Left lobe of liver (tissue), 2 donors: ENCODE measurements at places on chromosomes 4 and X.

DNA sequence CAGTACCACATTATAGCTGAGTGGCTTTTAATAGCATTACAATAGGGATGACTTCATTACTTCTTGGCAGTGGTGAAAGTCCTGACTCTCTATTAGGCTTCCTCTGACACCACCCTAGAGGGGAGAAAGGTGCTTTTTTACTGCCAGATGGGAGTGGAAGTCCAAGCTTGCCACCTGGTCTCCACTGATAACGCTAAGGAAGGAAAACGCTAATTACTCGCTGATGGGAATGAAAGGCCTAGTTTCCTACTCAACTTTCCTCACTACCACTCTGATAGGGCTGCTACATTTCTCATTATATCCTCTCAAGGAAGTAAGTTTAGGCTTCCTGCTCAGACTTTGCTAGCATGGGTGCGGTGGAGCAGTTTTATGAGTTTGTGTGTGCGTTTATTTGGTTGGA lies 62.3 kb upstream of the PAGE3 start:
- no peak for DNase-seq

DNA sequence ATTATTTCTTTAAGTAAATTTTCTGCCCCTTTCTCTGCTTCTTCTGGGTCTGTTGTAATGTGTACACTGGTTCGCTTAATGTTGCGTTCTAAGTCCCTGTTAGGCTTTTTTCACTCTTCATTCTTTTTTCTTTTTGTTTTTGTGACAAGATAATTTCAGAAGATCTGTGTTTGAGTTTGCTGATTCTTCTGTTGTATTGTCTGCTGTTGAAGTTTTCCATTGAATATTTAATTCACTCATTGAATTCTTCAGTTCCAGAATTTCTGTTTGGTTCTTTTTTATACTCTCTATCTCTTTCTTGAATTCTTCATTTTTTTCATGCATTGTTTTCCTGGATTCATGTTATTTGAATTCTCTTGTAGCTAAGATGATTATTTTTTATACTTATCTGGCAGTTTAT lies 66.3 kb upstream of the NUDT6 start:
- DNase-seq, result no peak

DNA sequence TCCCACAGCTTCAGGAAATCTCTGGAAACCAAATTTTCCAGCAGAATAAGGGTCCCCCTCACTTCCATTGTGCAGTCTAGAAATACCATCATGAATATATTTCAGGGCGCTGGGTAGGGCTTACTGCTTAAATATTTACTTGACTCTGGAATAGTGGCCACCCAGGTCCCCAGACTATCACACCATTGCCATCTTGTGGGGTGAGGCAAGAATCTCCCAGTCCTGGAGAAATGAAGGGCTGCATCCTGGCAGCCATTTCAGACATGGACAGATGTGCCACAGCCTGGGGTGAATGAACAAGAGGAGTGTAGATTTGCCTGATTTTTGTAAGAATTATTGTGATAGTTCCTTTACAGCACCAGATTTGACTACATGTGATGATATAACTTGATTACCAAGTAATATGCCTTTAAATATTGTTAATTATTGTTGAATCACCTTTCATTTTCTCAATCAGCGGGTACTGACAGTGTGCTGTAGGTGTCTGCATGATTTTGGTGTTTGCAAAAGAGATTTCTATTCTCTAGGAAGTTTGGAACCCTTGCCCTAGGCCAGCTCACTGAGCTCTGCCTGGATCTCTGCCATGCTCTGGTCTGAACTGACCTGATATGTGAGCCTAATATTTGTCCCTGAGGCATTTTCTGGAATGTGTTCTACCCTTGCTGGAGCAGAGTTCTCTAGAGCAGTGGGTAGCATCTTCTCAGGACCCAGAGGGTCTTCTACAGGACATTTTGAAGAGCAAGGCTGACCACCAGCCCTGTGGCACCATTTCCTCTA lies 183.4 kb downstream of the KIT start:
- no peak for DNase-seq

DNA sequence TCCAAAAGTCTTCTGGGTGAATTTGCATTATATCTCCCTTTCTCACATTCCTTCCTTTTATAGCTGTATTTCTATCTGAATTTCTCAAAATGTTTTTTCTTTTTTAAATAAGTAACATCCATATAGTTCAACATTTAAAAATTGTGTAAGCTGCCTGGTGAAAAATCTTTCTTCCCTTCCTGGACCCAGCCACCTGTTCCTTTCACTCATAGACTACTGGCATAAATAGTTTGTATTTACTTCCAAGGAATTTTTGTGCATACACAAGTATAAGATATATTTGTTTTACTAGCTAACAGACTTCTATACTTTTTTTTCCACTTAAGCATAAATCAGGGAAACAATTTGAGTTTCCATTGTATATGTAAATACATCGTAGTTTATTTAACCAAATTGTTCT lies 35.7 kb downstream of the PACRGL start:
- DNase-seq, result no peak

- DNase-seq, result no peak
These were observed 393.4 kb downstream of the MID1IP1 start for GRCh38 chrX:39194673-39195072.

DNA sequence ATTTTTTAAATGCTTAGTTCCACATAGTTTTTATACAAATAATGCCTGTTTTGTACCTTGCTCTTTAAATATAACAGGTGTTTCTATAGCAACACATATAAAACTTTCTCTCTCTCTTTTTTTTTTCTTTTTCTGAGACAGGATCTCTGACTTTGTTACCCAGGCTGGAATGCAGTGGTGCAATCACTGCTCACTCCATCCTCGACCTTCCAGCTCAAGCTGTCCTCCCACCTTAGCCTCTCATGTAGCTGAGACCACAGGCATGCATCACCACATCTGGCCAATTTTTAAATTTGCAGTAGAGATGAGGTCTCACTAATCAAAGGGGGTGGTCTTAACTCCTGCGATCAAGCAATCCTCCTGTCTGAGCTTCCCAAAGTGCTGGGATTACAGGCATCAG lies 18.3 kb upstream of the SULT1E1 start:
- no peak for DNase-seq

DNA sequence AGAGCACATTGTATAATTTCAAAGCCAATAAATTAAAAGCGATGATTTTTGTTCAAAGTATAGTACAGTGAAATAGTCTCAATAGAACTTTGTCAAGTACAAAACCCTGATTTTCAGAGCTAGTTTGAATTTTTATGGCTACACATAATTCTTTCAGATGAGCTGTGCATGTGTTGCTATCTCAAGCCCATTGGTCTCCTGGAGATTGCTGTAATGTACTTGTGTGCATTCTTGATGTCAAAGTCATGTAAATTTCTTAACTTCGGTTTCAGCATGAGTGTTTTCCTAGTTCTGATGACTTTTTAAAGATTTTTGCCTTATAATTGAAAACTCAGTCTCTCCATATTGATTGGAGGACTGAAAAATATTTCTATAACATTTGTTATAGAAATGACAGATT lies 200.8 kb downstream of the CEP135 start:
- DNase-seq, result no peak

DNA sequence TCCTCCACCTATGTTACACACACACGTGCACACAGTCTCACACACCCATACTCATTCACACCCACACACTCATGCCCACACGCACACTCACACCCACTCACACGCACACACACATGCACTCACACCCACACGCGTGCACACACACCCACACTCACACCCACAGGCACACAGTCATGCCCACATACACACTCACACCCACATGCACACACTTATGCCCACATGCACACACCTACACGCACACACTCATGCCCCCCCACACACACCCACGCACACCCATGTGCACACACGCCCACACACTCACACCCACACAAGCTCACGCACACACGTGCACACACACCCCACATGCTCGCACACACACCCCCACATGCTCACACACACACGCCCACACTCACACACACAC lies 140.0 kb downstream of the F11 start:
- DNase-seq, result no peak

DNA sequence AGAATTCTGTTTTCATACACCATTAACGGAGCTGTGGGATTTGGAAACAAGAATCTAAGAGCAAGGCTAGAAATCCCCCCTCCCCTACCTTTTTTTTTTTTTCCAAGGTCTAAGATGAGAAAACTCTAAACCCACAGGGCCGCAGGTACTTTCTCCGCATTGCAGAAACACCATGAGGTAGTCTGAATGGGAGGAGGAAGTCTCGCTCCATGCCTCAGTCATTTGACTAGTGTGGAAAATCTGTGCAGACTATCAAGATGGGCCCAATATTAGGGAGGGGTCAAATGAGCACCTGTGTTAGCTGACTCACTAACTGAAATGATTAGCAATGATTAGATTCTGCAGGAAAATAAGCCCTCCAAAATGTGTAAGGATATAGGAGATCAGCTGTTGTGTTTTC lies 40.9 kb upstream of the MAP3K15 start:
- no peak for DNase-seq

DNA sequence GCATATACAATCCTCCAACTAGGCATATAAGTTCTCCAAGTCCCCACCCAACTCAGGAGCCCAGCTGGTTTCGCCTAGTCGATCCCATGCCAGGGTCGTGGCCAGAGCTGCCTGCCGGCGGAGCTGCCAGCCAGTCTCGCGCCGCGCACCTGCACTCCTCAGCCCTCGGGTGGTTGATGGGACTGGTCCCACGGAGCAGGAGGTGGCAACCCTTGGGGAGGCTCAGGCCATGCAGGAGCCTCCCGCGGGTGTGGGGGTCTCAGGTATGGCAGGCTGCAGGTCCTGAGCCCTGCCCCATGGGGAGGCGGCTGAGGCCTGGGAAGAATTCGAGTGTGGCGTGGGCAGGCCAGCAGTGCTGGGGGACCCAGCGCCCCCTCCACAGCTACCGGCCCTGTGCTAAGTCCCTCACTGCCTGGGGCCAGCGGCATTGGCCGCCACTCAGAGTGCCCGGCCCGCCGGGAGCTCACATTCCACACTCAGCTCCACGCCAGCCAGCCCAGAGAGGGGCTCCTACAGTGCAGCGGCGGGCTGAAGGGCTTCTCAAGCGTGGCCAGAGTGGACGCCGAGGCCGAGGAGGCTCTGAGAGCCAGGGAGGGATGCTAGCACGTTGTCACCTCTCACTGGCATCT lies 1086.4 kb upstream of the PCDH10 start:
- no peak for DNase-seq

- DNase-seq, result no peak
These were observed 187.1 kb downstream of the MGST2 start for GRCh38 chr4:139852612-139853269.

- no peak for DNase-seq
These were observed 67.9 kb downstream of the SLAIN2 start for GRCh38 chr4:48409203-48409602.

DNA sequence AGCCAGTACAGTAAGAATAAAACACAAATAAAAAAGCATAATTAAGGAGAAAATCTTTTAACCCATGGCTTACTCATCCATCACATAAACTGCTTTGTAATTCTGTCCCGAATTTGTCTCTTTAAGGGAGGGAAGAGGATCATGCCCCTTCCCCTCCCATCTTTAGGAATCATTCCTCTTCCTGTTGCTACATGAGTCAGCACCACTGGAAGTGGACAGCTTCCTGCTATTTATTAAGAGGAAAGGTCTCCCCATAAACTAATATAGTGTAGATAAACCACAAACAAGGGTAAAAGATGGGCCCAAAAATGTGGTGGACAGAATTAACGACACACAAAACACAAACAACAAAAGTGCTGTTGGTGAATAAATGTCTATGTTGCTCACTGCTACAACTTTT lies 75.8 kb downstream of the PPP3CA start:
- DNase-seq, result no peak

DNA sequence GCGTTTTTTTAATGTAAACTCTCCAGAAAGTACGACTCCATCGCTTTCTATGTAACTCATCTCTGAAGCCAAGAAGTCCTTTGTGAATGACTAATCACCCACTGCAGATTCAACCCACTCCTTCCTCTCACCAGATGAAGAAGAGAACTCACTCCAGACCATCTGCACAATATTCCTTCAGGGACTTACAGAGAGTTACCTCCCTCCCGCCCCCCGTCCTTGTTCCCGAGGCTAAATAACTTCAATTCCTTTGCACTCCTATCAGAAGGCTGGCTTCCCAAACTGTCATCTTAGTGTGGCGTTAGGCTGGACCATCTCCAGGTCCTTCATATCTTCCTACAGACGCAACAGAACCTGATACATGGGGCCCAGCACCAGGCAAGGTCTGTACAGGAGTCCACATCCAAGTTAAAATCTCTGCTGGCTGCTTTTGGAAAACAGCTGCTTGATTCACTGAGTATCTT lies 82.4 kb downstream of the AFAP1 start:
- no peak for DNase-seq

- no peak for DNase-seq
These were observed 79.0 kb downstream of the NEUROG2 start for GRCh38 chr4:112436987-112437386.

GRCh38 chr4:151340751-151341385 lies 15.5 kb upstream of the SH3D19 start:
- no peak for DNase-seq

- no peak for DNase-seq
These were observed 33.6 kb upstream of the ENPEP start for GRCh38 chr4:110442309-110442708.

DNA sequence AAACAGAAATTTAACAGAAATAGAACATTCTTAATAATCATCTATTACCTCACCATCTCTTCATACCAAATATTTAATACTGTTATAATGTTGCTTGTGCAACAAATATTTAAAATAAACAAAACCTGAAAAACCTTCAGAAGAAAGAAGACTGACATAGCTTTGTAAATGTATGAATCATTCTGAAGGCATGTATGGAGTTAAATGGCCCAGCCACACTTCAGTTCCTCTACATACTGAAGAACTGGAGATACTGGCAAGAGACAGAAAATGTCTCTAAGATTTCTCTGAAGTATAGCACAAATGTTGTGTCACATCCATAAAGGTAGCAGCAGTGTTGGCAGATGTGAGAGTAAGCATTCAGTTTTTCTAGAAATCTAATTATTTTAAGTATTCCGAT lies 275.3 kb upstream of the FGF13 start:
- DNase-seq, result no peak

DNA sequence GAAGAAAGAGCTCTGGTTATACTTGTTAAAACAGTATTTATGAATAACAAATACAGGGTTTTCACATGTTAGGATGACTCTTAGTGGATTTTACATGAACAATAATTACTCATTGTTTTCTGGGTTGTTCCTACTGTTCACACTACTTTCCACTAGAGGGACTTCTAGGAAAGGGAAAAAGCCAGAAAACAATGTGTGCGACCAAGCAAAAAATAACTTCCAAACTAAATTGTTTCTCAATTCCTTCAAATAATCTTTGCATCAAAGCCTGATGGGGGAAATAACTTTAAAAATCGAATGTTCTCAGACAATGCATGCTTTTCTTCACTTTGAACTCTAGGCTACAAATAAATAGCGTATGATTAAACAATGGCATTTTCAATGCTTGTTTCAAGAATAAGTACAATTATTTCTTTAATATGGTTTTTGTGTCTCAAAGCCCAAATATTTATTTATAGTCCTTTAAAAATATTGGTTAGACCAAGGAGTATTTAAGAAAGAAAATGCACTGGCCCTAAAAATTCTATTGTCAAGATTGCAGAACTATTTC lies 72.1 kb upstream of the ETNPPL start:
- DNase-seq, result no peak

DNA sequence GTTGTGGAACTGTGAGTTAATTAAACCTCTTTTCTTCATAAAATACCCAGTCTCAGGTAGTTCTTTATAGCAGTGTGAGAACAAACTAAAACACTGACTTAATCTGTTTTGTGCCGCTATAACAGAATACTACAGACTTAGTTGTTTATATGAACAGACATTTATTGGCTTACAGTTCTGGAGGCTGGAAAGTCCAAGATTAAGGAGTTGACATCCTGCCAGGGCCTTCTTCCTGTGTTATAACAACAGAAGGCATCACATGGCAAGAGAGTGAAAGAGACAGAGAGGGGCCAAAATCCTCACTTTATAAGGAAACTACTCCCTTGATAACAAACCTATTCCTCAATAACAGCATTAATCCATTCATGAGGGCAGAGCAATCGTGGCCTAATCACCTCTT lies 42.5 kb upstream of the KCNIP4 start:
- DNase-seq, result no peak
